H1 (cell line): ENCODE measurements at places on chromosomes 6 and 20.

DNA sequence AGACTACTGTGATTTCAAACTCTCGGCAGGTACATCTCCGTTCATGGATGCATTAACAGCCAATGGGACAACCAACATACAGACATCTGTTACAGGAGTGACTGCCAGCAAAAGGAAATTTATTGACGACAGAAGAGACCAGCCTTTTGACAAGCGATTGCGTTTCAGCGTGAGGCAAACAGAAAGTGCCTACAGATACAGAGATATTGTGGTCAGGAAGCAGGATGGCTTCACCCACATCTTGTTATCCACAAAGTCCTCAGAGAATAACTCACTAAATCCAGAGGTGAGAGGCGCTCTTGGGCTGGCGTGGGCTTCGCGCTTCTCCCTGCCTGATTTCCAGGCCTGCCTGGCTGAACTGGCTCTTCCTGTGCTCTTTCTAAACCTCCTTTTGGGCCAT is 68.4 kb downstream of the RPP40 start:
- no peak for DNase-seq

GRCh38 chr20:58835231-58835630 is 15.5 kb downstream of the GNAS-AS1 start:
- no peak for DNase-seq

GRCh38 chr6:100185615-100186014 is 191.6 kb upstream of the MCHR2 start:
- no peak for DNase-seq

- DNase-seq: no peak
Measured at GRCh38 chr6:35491558-35492257, 5.2 kb downstream of the TEAD3 start.

GRCh38 chr6:87936065-87936464 is 111.6 kb upstream of the SPACA1 start:
- DNase-seq: no peak

DNA sequence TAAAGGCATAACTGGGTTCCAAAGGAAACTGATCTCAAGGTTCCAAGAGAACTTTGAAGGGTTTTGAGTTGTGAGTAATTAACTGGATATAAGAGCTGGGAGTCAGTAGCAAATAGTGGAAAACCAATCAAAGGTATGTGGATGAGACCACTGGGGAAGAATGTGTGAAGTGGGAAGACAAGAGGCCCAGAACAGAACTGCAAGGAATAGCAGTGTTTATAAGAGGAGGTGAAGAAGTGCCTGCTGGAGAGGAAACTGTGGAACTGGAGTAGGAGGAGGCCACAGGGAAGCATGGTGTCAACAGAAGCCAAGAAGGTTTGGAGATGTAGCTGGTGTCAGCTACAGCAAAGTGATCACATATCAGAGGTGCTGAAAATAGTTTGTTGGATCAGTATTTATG is 18.7 kb upstream of the HDAC2 start:
- DNase-seq: no peak

GRCh38 chr20:63625771-63626423 is 1.0 kb downstream of the GMEB2 start:
- no peak for DNase-seq

- no peak for DNase-seq
Measured at GRCh38 chr6:49553384-49553783, 2.9 kb downstream of the C6orf141 start.

DNA sequence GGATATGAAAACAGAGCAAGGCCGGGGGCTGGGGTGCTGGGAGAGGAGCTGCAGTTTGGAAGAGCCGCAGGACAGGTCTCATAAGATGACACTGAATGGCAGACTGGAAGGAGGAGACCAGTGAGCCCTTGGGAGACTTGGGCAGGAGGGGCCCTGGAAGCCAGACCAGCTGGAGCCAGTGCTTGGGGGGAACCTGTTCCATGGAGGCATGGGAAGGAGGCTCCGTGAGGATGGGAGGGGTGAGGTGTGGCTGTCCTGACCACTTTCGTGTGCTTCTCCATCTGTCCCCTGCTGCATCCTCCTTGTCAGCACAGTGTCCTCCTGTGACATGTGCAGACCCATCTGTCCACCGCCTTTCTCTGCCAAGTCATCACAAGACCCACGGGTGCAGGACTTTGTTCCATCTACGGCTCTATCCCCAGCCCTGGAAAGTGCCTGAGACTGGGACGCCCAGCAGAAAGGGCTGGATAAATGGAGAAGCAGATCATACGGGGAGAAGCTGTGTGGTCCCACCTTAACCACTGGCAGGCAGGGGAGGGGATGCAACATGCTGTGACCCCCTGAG is 84.8 kb upstream of the MPC1 start:
- DNase-seq: no peak

- DNase-seq: no peak
Measured at GRCh38 chr6:153976921-153977693, 61.9 kb upstream of the OPRM1 start.
